ENCODE measurements at places on chromosomes 6 and 20.

DNA sequence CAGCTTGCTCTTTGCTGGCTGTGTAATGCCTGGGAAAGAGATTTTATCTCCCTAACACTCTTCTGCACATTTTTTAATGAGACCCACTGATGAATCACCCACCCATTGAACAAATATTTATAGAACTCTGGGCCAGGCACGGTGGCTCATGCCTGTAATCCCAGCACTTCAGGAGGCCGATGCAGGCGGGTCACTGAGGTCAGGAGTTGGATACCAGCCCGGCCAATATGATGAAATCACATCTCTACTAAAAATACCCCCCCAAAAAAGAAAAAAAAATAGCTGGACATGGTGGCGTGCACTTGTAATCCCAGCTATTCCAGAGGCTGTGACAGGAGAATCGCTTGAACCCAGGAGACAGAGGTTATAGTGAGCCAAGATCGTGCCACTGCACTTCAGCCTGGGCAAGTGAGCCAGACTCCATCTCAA, 82.1 kb upstream of the SIRPA start:
- DNase-seq = no peak

GRCh38 chr20:23629542-23630391, 8.0 kb downstream of the CST3 start:
- no peak for DNase-seq

GRCh38 chr6:116371120-116371917, 572 bp downstream of the DSE start:
- peak; percentile 71 for DNase-seq

DNA sequence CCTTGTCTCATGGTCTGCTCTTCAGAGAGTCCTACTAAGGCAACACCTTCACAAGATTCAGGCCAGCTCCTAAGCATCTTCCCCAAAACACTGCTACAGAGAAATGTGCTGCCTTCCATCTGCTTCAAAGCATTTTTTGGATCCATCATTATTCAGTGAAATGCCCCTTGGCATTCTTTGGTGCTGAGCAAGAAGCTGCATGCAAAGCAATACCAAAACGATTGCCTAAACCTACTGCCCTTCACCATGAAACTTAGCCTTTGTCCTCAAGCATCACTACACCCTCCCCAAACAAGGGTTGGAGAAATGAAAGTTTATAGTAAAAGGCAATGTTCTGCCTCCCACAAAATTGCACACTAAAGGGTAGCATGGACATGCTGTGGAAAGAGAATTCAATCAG, 93.5 kb downstream of the SNAP25 start:
- no peak for DNase-seq

- no peak for DNase-seq
Measured at GRCh38 chr20:43191946-43192863, 2.5 kb upstream of the PTPRT start.

DNA sequence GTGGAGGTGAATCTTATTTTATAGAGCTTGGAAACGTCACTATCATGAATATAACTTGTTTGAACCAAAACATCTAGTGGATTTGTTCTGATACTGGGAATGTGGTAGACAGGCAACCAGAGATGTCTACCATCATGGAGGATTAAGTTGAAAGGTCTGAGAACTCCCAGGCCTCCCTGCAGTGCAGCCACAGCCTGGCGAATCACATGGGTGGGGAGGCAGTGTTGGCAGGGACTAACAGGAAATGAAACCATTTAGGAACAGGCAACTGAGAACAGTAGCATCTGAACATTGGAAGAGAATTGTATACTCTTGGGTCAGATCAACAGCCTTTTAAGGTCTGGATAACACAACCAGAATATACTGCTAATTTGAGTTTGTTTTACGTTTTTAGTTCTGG, 22.3 kb upstream of the CEP162 start:
- no peak for DNase-seq

GRCh38 chr6:17884498-17885478, 102.6 kb downstream of the KIF13A start:
- DNase-seq = no peak

DNA sequence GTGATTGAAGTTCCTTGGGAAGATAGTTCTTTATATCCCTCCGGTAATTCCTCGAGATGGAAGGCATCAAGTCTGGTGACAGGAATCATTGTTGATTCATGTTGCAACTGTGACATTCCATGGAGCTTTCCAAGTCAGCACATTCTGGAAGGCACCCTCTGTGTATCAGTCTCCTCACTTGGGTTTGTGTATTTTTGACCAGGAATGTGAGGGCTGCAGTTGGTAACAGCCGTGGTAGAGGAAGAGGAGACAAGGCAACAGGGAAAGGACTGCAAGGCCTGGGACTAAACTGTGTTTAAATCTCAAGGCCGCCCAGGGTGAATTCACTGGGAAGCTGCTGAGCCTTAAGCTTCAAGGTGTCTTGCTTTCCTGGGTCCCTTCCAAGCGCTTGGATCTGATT, 99.0 kb downstream of the CLIC5 start:
- DNase-seq = no peak

- DNase-seq = no peak
Measured at GRCh38 chr6:2791450-2791974, 26.3 kb downstream of the WRNIP1 start.

Data from epithelial cell of prostate (primary cell).